ENCODE measurements at places on chromosomes 3 and 15. TPM values are rescaled to one million over a fixed set of nuclear protein-coding genes. Genes with fewer than 3 reads are reported as not detected.

GRCh38 chr3:194739498-194740284, 54.0 kb downstream of the FAM43A start:
- H3K36me3 ChIP-seq: no peaks in the 10 kb centered on the region
- no peak overlapping the region for H3K4me3 ChIP-seq
- no peak overlapping the region for H3K27ac ChIP-seq
- H3K4me1 ChIP-seq: no peaks in the 10 kb centered on the region

CNTN4 gene
- total RNA-seq: not detected

GRCh38 chr3:85426121-85426520, 467.3 kb downstream of the CADM2 start:
- no peaks in the 10 kb centered on the region for H3K36me3 ChIP-seq
- H3K27me3 ChIP-seq: no peaks in the 10 kb centered on the region
- H3K4me3 ChIP-seq: no peak overlapping the region

DNA sequence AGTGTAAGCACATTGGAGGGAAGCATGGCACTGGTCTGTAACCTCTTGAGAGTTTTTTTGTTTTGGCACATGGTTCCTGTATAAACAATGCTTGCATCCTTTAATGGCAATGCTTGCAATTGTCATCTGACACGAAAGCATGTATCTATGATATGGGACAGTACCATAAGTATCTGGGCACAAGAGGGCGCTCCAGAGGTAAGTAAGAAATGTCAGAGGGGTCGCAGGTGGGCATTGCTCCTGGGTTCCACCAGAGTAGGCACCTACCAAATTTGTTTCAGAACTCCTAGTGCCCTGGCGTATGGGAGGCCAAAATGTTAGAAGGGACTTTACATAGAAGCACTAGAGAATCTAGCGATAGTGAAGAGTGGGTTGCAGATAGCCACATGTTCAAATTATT, 58.7 kb upstream of the BCHE start:
- H3K36me3 ChIP-seq: no peaks in the 10 kb centered on the region
- no peaks in the 10 kb centered on the region for H3K4me1 ChIP-seq
- H3K4me3 ChIP-seq: no peak overlapping the region
- no peak for DNase-seq
- no peaks in the 10 kb centered on the region for H3K27me3 ChIP-seq

LXN gene
- total RNA-seq: 5.1 TPM

- H3K4me3 ChIP-seq: no peak overlapping the region
- no peak overlapping the region for H3K27ac ChIP-seq
- peaks cover 28% of the 10 kb centered on the region for H3K36me3 ChIP-seq
- H3K27me3 ChIP-seq: no peaks in the 10 kb centered on the region
Measured at GRCh38 chr3:66363148-66363547, 137.7 kb downstream of the LRIG1 start.

All from naive thymus-derived CD8-positive, alpha-beta T cell (primary cell).